ENCODE measurements at places on chromosomes 6 and 20. TPM values are rescaled to one million over a fixed set of nuclear protein-coding genes. Genes with fewer than 3 reads are reported as not detected.

DNA sequence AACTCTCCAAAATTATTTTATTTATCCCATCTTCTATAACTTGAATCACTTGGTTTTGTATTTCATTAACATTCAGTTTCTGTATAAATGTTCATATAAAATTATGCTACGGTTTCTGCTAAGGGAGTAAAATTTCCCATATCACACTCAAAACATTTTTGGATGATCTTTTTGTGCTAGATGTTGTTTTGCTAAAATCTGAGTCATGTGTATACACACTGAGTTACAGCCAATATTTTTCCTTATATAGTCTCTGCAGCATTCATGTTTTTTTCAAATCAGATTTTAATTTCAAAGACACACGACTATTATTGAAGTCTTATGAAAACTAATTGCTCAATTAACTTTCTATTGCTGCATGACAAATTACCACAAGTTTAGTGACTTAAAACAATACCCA is 54.3 kb upstream of the SLC2A12 start:
- peaks cover 6% of the 10 kb centered on the region for H3K4me1 ChIP-seq
- H3K4me3 ChIP-seq: no peak overlapping the region
- DNase-seq: no peak
- no peaks in the 10 kb centered on the region for H3K27me3 ChIP-seq

- no peak overlapping the region for H3K4me3 ChIP-seq
- H3K27ac ChIP-seq: no peak overlapping the region
- no peaks in the 10 kb centered on the region for H3K36me3 ChIP-seq
- no peak for DNase-seq
- H3K4me1 ChIP-seq: peaks cover 28% of the 10 kb centered on the region
Measured at GRCh38 chr6:149939909-149940671, 1.7 kb upstream of the ULBP2 start.

DNA sequence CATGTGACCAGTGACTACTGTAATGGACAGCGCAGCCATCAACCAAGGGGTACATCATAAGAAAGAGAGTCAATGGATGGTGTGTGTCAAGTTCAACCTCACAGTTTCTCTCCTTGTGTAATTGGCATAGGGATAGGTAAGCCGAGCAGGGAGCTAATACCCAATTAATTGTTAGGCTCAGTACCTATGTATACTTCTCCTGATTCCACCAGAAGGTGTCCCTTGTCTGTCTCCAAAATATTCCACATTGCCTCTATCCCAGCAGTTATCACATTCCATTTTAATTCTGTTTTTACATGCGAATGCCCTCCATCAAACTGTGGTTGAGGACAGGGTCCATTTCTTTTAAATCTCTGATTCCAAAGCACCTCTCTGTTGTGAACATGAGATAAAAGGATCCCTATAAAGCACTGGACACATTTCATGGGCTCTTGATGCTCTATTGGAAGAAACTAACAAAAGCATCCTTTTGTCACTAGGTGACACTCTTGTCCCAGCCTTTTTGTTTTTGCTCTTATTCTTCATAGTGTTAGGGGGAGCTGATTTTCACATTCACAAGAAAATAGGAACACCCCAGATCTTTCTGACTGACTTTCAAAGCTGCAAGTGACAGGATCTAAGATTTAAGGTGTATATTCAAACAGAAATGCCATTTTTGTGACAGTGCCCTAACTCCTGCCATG is 38.9 kb downstream of the FBXO9 start:
- H3K4me3 ChIP-seq: no peak overlapping the region
- no peak for DNase-seq
- no peaks in the 10 kb centered on the region for H3K27me3 ChIP-seq
- H3K4me1 ChIP-seq: no peaks in the 10 kb centered on the region

ZBTB9 gene
- 2.6 TPM for total RNA-seq

- no peak overlapping the region for H3K4me3 ChIP-seq
- no peak for DNase-seq
- no peaks in the 10 kb centered on the region for H3K36me3 ChIP-seq
- H3K27ac ChIP-seq: no peak overlapping the region
- peaks cover 29% of the 10 kb centered on the region for H3K27me3 ChIP-seq
- H3K4me1 ChIP-seq: peaks cover 6% of the 10 kb centered on the region
Measured at GRCh38 chr6:44316481-44316880, 3.3 kb upstream of the AARS2 start.

DNA sequence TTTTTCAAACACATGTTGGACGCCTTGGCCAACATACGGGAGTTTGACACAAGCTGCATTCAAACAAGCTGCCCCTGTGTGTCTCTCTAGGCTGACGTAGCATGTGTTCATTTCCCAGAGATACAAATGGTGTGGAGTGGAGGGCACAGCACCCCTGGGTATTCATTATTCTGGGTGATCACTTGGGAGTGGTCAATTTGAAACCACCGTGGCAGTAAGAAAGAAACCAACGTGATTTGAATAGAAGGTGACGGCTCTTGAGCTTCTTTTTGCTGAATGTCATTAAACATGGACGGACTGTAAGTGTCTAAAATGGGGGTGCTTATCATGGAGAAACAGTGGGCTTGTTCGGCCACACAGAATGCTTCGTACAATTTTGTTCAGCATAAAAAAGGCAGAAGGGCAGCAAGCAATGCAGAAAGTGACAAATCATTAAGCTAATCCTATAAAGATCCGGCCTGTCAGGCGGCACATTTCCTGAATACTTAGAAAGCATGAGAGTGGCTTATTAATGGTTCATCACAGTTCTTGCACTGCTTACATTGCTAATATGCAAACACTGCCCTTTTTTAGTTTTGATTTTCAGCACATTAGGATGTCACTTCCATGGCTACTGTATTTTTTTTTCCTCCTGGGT is 1261.9 kb upstream of the CITED2 start:
- no peak for DNase-seq
- no peaks in the 10 kb centered on the region for H3K27me3 ChIP-seq
- no peak overlapping the region for H3K27ac ChIP-seq

Data from stomach (tissue), 19 donors.